ENCODE measurements at places on chromosomes 2 and 18. TPM values are rescaled to one million over a fixed set of nuclear protein-coding genes. Genes with fewer than 3 reads are reported as not detected.

The LAPTM4A gene
- total RNA-seq: 85.4 TPM

The UGT1A3 gene
- 0.28 TPM for total RNA-seq

The IL1B gene
- 4.1 TPM for total RNA-seq

GRCh38 chr2:171706152-171706803 lies 19.0 kb downstream of the DYNC1I2 start:
- ATAC-seq: no peak

DNA sequence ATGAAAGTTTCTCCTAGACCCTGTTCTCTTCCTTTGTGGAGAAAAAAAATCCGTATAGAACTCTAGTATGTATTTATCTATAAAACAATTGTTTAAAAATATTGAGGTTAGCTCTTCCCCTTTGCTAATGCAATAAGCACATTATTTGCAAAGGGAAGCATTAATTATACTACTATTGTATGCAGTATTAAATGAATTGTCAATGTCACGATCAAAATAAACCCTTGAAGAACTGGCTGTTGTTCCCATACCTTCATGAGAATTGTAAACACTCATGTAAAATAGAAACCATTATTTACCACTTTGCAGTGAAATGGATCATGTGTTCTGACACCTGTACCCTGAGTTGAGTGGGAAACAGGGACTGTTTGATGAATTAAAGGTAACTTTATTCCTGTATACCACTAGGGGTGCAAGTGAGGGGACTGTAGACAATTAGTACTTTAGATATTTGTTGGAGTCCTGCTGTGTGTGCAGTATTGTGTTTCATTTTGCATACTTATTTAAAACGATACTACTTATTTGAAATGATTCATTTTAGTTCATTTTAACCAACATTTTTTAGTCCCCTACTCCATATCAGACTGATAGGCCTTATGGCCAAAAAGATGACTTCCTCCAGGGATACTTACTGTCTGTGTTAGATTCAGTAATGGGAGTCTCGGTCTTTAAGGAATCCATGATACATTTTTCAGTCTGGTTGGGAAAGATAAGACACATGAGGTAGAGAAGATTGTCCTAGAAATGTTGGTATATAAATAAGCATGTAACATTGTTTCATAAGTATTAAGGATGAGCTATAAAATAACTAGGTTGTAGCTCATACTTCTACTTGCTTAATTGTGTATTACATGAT lies 7.9 kb downstream of the PKP4 start:
- peak; percentile 42 for ATAC-seq

GRCh38 chr18:48195787-48196186 lies 213.4 kb downstream of the ZBTB7C start:
- ATAC-seq: no peak

DNA sequence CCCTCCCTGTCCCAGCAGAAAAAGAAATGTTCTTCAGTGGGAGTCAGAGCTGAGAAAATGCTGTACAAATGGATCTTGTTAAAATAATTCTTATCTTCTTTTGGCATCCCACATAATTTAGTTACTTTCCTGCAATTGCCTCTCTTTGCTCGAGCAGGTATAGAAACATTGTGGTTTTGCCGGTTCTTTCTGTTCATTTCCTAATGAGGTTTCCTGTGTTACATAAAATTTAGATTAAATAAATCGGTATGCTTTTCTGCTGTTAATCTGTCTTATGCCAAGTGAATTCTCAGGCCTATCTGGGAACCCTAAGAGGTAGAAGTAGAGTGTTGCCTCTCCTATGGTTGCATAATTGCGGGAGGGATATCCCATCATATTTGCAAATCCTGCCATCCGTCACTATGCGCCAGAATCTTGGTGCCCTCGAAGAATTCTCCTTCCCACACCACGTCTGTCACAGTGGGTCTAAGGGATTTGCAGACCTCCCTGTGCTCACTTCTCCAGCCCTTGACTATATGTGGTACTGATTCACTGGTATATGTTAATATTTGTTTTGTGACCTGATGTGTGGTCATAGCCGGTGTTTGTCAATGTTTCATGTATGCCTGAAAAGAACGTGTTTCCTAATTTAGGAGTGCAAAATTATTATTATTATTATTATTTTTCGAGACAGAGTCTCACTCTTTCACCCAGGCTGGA lies 12.2 kb upstream of the HDAC4 start:
- ATAC-seq: no peak

DNA sequence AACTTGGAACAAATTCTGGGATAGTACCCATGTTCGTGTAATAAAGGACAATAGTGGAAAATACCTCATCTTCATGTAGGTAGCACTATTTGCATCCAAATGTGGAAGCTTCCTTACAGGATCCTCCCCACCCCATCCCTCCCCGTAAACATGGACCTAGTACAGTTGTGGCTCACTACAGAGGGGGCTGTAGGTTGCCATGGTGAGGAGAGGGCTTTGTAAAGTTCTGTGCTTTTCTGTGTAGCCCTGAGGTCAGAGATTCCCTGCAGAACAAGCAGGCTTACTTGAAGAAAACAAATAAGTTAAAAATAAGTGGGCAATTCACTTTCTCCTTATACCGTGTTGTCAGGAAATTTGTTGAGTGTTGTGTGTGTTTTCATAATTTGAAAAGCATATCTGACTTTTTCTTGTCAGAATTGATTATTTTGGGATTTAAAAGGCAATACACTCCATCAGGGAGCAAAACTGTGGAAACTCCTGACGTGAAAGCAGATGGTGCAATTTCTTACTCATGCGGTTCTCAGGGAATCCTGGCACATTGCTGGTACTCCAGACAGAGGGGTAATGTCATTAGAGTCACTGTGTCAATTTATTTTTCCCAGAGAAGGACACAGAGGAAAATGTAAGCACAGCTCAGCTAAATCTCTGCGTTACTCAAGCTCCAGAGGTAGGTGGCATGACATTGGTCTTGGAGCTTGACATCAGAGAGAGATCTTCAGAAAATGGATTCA lies 174.2 kb upstream of the LHCGR start:
- ATAC-seq: no peak

DNA sequence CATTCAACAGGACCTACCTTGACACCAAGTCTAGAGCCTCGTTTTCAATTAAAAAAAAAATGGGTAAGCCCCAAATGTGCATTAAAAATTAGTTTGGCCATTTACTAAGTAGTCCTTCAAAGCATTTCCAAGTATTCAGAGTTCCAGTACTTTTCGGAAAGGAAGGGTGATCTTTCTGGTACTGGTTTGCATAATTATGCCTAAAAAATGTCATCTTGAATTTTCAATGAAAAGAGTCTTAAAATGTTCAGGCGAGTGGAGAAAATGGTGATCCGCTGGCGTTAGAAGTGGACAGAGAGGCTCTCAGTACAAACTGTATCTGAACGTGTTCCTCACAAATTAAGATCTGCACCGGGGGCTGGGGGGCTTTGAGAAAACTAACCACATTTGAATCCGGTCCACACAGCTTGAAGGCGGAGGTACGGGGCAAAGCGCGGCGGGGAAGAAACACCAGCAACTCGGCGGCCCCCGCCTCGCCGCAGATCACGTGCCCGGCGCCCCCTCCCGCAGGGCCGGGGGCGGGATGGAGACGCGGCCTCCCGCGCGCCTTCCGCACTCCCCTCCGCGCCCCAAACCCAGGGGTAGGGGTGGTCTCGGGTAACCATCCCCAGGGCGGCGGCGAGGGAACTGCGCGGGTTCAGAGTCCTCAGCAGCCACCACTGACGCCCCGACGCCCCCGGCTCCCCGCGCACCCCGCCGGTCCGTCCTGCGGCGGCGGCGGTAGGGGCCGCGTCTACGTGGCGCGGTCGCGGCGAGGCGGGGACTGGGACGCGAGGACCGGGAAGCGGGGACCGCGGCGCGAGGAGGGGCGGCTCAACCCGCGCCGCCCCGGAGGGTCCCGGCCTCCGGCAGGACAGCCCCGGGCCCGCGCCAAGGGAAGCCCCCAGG lies 564 bp downstream of the LPIN2 start:
- ATAC-seq: no peak

GRCh38 chr2:210376694-210377093 lies 61.7 kb upstream of the MYL1 start:
- ATAC-seq: no peak

DNA sequence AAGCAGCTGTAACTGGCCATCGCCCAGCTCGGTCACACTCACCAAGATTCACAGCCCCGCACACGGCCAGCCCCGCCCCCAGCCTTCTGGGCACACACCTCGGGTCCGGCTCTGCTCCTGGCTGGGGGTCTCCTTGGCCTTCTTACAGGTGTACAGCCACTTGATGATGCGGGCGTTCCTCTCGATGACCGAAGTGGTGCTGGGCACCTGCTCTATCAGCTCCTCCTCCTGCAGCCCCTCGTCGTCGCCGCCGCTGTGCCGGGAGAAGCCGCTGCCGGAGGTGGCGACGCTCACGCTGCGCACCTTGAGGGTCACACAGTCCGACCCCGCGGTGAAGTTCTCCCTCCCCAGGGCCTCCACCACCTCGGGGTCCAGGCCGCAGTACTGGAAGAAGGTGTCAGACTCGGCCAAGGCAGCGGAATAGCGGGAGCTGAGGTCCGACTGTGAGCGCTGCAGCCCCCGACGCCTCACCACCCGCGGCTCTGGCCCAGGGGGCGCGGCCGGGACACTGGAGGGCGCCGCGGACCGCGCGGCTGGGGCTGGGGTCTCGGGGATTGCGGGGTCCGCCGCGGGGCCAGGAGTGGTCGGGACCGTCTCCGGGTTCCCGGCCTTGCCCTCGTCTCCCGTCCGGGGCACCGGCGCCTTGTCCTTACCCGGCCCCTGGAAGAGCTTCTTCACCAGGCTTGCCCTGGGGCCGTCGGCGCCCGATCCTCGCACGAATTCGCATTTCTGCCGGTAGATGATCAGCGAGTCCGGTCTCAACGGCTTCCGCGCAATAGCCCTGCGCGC lies 769 bp downstream of the FAM110C start:
- peak; percentile 12 for ATAC-seq
